ENCODE measurements at places on chromosomes 16 and 17.

- no peak for DNase-seq
These were observed 45.2 kb upstream of the CBFA2T3 start for GRCh38 chr16:89022051-89022836.

DNA sequence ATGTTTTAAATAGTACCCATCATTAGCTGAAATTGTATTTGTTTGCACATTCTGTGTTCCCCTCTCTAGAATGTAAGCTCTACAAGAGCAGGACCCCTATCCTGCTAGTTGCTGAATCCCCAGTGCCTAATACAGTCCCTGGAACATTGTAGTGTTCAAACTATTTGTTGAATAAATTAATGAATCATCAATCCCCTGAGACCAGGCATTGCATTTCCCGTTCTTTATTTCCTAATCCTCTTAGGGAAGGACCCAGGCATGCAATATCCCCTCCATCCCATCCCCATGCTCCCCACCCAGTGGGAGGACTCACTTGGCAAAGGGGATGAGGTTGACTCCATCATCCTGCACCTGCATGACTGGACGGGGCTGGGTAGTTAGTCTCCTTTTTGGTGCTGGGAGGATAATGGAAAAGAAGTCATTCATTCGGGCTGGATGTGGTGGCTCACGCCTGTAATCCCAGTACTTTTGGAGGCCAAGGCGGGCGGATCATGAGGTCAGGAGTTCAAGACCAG lies 3.2 kb downstream of the INCA1 start:
- no peak for DNase-seq

- DNase-seq: no peak
These were observed 21.4 kb upstream of the GPT2 start for GRCh38 chr16:46862555-46863447.

DNA sequence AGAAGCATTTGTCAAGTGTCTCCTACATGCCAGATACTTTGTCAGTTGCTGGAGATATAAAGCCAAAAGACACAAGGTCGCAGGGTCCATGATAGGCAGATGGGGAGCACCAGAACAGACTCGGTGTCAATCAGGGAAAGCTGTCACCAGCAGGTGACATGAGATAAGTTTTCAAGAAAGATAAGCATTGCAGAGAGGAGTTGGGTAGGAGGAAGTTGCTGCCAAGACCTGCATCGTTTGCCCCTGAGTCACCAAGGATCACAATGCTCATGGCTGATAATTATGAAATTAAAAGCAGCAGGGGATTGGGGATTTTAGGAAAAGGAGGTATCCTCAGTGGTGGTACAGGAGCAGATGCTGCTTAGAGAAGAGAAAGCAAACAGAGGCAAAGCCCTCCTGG lies 551.1 kb upstream of the CDH11 start:
- no peak for DNase-seq

DNA sequence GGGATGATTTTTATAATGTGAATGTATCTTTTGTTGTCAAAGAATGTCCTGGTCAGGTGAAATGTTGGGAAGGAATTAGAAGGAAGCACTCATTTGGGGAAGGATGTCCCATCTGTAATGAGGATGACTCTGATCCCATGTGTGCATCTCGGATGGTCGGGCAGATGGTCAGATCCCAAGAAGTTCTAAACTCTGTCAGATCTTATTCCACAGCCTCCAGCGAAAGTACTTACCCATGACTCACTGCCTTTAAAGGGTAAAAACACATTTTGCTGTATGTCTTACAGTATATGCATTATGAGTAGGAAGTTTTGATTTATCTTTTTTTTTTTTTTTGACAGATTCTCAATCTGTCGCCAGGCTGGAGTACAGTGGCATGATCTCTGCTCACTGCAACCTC lies 548 bp upstream of the KRTAP4-11 start:
- no peak for DNase-seq

GRCh38 chr17:77867308-77867781 lies 91.2 kb upstream of the TNRC6C start:
- DNase-seq: no peak

DNA sequence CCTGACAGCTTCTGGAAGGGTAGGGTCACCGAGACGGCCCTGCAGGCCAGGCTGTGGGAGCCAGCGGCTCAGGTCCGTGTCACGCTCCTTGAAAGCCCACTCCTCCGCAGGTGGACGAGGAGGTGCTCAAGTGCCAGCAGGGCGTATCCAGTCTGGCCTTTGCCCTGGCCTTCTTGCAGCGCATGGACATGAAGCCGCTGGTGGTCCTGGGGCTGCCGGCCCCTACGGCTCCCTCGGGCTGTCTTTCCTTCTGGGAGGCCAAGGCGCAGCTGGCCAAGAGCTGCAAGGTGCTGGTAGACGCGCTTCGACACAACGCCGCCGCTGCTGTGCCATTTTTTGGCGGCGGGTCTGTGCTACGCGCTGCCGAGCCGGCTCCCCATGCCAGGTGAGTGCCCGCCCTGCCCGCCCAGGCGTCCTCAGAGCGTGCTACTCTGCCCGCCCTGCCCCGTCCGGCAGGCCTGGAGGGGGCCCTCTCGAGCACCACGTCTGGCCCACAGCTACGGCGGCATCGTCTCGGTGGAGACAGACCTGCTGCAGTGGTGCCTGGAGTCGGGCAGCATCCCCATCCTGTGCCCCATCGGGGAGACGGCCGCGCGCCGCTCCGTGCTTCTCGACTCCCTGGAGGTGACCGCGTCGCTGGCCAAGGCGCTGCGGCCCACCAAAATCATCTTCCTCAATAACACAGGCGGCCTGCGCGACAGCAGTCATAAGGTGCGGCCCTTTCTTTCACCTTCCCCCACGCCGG lies 1.3 kb downstream of the NAGS start:
- DNase-seq: peak; percentile 75

DNA sequence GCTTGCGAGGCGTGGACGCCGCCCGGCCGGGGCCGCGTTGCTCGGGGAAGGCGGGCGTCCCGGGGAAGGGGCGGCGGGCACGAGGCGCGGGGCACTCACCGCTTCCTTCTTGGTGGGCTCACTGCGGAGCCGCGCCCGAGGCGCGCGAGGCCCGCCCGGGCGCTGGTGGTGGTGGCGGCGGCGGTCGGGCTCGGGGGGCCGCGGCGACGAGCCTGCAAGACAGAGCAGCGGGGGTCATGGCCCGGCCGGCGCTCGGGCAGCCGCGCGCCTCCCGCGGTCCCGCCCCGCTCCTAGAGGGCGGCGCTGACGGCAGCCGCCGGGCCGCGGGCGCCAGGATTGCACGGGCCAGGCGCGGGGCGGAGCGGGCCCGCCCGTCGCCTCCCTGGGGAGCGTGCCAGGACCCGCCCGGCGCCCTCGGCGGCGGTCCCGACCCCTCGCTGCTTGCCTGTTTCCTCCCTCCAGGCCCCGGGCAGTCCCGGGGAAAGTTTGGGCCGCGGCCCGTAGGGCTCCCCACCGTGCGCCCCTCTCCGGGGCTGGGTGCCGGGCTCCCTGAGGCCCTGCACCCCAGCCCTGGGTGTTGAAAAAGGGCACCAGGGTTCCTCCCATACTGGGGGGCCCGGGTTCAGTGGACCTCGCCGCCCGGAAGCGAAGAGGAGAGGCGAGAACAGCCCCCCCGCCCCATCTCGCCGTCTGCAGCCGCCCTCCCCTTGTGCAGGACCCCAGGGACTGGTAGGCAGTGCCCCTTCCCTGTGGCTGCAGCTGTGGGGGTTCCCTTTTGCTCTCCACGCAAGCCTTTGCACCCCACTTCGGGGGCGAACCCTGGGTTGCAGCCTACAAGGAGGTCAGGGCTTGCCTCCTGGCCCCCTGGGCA lies at the start of gene C16orf74:
Gene C16orf74, minus strand, starts transcription at position 270 of the 871 bp plus-strand sequence. CDS start 15,879 bp downstream, outside the sequence.
- DNase-seq: peak; percentile 64

- no peak for DNase-seq
These were observed 36.7 kb upstream of the ABR start for GRCh38 chr17:1216217-1217088.

DNA sequence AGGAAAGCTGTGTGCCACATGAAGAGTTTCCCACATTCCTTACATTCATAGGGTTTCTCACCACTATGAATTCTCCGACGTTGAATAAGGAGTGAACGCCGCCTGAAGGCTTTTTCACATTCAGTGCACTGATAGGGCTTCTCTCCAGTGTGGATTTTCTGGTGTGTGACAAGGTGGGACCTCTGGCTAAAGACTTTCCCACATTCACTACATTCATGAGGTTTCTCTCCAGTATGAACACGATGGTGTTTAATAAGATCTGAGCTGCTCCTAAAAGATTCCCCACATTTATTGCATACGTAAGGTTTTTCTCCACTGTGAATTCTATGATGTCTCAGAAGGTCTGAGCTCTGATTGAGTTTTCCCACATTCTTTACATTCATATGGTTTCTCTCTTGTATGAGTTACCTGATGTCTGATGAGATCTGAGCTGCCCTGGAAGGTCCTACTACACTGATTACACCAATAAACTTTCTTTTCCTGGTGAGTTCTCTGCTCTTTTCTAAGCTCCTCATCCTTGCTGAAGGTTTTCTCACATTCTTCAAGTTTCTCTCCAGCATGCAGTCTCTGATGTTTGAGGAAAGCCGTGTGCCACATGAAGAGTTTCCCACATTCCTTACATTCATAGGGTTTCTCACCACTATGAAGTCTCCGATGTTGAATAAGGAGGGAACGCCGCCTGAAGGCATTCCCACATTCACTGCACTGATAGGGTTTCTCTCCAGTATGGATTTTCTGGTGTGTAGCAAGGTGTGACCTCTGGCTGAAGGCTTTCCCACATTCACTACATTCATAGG lies 10.0 kb downstream of the ZNF594 start:
- no peak for DNase-seq

DNA sequence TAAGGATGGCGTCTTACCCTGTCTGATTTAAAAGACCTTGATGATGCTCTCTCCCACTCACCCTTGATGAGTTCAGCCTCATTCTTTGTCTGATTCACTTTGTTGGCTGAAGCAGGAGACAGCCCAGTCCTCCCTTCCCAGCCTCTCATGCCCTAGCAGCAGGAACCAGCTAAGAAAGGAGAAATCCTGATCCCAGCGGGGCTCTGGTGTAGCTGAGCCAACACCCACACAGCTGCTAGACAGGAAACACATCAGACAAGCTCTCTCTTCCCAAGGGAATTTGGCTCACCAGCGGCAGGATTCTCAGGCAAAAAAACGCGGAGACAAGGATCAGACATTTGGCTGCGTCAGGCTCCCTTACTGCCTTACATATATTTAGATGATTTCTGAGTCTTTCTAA lies 211.5 kb downstream of the CDH11 start:
- peak; percentile 18 for DNase-seq

GRCh38 chr16:10878644-10879501 lies 1.9 kb downstream of the CIITA start:
- DNase-seq: peak; percentile 67

Measured in colonic mucosa (tissue), 4 donors.